Non-pigmented ciliary epithelial cell (primary cell): ENCODE measurements at places on chromosomes 1 and 21.
A peak's percentile ranks its signal among the peaks of the same experiment; 100 is the strongest.

DNA sequence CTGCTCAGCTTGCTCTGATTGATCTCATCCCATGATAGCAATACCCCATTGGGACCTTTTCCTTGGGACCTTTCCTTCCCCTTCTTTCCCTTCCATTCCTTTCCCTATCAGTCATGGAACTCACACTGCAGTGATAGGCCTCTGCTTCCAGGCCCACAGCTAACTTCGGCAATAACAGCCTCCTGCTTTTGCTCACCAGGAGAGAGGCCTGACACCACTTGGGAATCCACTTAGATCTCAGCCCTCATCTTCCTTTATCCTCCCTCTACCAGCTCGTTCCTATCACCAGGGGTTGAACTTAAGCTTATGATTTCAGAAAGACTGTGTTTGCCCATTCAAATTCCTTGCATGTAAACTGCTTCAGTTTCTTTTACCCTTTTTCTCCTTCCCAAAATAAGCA, 11.0 kb upstream of the TIPRL start:
- no peak for DNase-seq

- DNase-seq: no peak
Observed at GRCh38 chr1:185328255-185328654, 11.2 kb upstream of the IVNS1ABP start.

DNA sequence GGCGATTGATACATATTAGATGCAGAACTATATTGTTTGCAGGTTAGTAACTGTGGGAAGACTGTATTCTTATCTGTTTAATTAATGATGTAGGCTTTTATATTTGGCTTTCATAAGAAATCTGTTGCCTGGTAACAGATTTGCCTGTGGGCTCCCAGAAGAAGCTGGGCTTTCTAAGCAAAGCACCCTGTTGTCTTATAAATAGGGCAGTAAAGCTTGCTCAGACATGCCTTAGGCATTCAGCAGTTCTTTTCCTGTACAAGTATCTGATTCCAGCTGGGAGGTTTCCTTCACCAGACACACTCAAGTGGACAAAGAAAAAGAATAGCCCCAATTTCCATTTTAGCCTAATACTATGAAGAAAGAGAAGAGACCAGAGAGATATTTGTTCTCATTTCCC, 524.0 kb downstream of the LRRIQ3 start:
- peak; percentile 9 for DNase-seq

GRCh38 chr1:20328201-20328600, 37.5 kb downstream of the VWA5B1 start:
- no peak for DNase-seq

DNA sequence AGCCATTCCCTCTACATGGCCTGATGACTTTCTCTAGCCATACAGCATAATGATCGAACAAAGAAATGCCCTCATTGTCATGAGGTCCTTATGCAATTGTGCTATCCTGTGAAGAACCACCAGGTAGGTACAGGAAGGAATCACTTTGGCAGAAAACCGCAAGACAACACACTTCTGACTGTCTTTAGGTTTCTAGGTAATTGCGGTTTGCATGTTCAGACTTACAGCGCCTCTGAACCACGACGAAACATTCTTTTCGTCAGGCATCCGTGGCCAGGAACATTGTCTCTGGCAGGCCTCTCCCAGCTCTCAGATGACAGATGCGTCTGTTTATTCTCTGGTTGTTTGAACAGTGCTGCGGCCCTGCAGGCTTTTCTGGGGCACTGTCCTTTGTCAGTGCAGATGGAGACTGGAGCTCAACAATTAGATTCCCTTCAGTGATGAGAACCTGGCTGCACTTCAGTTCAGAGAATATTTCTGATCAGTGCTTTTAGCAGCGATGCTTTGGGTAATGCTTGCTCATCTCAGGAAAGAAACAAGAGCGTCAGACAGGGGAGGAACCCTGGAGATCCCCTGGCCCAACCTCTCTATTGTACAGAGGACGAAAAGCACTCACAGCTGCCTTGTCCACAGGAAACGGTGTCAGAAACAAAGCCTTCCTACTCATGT, 63.4 kb downstream of the B3GALT5 start:
- DNase-seq: no peak

DNA sequence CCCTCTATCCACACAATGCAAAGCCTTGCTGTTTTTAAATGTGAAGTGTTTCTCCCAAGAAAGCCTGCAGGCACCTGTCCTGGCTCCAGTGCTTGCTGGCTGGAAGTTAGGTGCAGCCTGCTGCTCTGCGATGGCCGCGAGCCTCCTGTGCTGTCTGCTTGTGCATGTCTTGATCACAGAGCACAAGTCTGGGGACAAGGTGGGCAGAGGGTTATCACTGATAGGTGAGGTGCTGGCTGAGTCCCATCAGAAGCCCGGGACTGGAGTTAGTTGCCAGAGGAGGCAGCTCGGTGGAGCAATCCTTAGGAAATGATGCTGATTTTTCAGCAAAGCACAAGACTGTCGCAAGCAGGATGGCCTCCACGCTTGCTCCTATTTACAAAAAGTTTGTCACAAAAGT, 137.8 kb upstream of the AJAP1 start:
- DNase-seq: no peak

GRCh38 chr21:36945496-36946138, 20.9 kb downstream of the HLCS start:
- no peak for DNase-seq

DNA sequence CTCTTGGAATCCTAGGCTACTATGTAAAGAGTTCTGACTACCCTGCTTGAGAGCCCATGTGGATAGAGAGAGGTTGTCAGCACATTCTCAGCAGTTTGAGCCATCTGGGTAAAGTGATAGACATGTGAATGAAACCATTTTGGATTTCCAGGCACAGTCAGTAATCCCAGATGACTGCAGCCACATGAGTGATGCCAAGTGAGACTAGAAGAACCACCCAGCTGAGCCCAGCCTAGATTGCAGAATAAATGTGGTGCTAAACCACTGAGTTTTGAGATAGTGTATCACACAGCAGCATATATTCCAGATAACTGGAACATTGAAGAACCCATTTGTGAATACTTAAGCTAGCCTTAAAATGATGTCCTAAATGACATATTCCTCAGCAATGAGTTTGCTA, 166.2 kb downstream of the ATP6V1G3 start:
- DNase-seq: no peak

DNA sequence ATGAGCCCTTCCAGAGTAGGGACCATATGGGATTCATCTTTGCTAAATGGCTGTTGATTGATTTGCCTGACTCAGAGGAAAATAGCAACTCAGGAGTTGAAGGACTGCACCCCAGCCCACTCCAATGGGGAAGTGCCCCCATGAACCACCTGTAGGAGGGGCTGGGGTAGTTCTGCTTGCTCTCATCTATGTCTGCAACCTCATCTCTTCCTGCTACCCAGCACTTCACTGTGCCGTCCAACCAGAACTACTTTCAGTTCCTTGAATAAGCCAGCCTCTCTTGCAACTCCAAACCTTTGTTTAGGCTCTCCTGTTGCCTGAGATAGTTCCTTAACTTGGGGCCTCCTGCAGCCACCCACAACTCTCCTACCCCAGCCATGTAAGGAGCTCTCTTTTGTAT, 26.6 kb downstream of the BEND5 start:
- no peak for DNase-seq

- DNase-seq: no peak
Observed at GRCh38 chr21:26916799-26917198, 50.1 kb downstream of the ADAMTS5 start.

DNA sequence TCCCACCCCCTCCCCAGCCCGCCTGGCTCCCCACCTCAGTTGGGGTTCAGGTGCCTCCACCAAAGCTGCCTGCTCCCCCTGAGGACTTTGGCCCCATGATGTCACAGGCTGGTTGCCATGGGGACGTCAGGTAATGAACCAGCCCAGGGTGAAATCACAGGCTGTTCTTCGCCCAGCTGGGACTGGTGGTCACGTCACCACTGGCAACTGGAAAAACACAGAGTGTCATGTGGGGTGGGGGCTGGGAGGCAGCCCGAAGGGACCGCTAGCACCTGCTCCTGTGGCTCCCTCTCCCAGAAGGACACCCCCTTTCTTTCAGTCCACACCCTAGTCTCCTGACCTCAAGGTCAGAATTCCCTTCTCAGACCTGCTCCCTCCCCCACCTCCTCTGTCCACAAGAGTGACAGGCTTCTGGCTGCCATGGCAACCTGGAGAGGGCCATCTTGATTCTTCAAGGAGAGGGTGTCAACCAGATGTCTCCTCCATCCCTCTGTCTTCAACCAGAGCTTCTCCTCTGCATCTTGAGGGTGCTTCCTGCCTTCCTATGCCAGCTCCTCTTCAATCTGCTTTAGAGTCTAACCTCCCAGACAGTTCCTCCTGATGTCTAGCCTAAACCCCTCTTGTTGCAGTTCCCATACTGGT, 6.2 kb downstream of the FAM131C start:
- DNase-seq: no peak

GRCh38 chr1:117324357-117324756, 42.9 kb upstream of the MAN1A2 start:
- DNase-seq: no peak

DNA sequence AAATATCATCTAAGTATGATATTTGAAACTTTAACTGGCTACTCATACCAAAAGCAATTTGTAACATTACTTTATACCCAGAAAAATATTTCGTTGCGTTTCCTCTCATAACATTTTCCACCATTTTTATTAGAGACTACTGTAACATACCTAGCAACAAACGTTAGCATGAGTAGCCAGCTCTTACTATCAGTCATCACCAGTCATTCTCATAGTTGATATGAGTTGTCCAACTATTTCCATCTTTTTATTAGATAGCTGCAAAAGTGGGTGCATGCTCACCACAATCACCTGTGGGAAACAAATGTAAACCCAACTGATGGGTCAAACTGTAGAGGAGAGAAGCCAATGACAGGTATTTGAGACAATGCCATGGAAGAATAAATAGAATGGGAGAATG, 114.6 kb downstream of the AKT3 start:
- DNase-seq: no peak

GRCh38 chr1:17998889-17999288, 108.7 kb upstream of the IGSF21 start:
- no peak for DNase-seq

GRCh38 chr1:22234476-22235030, 91.7 kb upstream of the WNT4 start:
- DNase-seq: no peak

DNA sequence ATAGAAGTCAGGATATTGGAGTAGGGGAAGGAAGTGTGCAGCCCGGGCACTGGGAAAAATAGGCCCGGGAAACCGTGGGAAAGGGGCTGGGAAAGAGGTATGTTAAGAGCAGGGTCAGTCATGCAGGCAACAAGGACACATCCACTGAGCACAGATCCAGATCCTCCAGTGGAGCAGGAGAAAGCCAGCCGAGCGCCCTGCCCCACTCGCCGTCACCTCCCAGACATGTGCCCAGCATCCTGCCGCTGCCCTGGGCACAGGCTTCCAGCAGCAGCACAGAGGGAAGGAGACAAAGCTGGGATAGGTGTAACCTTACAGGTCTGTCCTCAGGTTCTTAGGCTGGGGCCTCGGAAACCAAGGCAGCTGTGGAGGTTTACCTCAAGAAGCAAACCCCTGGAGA, 64.2 kb downstream of the FAM163A start:
- no peak for DNase-seq

DNA sequence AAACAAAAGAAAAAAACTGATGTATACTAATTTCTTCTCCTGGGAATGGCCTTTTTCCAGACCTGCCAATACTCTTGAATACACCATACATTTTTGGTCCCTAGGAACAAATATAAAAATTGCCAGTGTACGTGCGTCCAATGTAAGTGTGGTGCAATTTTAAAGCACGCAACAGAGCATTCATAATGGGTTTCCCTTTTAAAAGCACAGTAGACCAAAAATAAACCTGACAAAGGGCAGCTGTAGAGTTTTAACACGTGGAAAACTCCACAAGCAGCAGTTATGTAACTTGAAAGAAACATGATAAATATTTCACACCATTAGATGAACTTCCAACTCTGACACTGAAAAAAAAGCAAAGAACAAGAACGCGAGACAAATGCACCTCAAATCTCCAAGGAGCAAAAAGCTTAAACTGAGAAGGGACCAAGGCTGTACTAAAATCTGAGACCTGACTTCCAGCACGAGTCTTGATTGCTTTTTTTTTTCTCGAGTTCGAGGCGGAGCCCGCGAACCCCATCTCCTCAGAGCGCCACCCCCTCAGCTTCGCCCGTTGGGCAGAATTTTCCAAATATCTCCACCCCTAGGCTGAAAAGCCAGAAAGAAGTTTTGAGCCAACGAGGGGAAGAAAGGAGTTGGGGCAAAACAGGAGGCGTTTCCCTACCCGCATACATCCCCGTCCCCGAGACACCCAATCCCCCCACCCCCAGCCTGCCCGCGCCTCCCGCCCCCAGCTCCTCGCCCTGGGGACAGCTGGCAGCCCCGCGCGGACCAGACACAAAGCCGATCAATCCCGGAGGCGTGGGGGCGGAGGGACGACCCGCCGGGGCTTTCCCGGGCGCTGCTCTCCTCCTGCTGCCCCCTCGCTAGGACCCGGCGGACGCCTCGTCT, at the start of gene JAM2:
Gene JAM2 (plus strand): TSS at position 599 of the 891 bp plus-strand sequence. CDS start 564 bp downstream, outside the sequence.
- DNase-seq: no peak

DNA sequence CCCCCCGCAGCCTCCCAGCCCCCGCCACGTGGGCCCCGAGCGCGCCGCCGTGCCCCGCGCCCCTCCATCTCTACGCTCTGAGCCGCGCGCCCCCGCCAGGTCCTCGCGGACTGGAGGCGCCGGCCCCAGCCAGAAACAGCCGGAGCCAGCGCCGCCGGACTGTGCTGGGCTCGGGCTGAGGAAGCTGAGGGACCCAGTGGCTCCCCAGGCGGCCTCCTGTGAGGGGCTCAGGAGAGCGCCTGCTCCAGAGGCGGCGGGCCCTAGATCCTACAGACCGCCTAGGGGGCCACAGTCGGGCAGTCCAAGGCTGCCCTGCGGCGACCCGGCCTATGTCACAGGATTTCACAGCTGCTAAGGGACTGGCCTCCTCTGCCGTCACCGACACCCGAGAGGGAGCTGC, 82.1 kb downstream of the NENF start:
- no peak for DNase-seq

- no peak for DNase-seq
Observed at GRCh38 chr1:1782399-1783221, 4.3 kb upstream of the NADK start.

DNA sequence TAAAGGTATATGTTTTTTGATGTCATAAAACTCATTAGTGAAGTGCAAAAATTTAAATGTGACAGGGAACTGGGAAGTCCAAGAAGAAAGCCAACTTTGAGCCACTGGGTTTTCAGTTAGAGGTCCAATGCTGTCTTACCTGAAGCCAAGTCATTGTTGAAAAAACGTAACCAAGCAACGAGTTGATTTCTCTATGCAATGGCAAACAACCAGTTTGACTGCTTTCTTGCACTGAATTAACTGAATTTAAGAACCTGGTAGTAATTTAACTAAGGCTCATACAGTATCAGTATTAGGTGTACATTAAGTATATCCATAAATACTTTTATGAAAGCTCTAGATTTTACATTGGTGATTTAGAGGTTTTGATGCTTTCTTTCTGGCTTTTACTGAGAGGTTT, 20.2 kb upstream of the S1PR1 start:
- DNase-seq: no peak

DNA sequence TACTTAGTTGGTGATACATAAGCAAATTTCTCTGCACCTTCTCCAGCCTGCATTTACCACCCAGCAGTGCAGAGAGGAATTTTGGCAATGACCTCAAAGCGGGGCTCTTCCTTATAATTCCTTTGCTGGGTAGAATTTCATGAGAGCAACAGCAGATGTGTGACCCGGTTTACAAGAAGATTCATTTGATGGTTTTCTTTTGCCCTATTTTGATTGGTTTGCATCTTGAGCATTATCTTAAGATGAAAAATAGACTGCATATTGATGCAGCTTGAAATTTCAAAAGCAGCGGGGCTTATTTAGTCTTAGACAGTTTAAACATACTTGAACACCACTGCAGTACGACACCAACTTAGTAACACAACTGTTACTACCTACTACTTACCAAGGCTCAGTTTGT, 378.9 kb downstream of the TTLL7 start:
- no peak for DNase-seq

GRCh38 chr1:201882665-201883132, 6.0 kb upstream of the SHISA4 start:
- no peak for DNase-seq
